Activated naive CD4-positive, alpha-beta T cell (primary cell): ENCODE measurements at places on chromosomes 7 and 10.

DNA sequence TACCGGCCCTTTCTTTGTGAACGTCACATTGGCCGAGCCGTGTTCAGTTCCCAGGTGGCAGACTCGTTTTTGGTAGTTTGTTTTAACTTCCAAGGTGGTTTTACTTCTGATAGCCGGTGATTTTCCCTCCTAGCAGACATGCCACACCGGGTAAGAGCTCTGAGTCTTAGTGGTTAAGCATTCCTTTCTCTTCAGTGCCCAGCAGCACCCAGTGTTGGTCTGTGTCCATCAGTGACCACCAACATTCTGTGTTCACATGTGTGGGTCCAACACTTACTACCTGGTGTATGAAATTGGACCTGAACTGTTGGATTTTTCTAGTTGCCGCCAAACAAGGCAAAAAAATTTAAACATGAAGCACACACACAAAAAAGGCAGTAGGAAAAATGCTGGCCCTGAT, 9.9 kb upstream of the CSGALNACT2 start:
- DNase-seq: no peak

- no peak for DNase-seq
Measured at GRCh38 chr10:109974504-109975191, 33.1 kb upstream of the ADD3 start.

GRCh38 chr10:98272656-98273055, 4.7 kb upstream of the LOXL4 start:
- DNase-seq: no peak

DNA sequence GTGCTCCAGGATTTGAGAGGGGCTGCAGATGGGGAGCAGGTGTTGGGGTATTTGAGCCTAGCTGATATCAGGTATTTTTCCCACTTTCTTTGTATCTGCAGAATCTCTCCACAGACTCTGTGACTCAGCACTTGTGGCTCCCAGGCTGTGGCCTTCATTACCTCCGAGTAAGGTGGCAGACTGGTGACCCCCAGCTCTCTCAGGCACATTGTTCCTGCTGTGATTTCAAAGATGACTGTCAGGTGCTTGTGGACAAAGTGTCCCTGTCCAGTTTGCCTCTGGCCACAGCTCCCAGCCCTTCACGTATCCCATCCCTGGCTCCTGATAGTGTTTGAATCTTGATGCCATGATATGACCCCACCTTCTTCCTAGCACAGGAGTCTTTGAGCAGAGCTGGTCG, 396.8 kb upstream of the PODXL start:
- DNase-seq: no peak

DNA sequence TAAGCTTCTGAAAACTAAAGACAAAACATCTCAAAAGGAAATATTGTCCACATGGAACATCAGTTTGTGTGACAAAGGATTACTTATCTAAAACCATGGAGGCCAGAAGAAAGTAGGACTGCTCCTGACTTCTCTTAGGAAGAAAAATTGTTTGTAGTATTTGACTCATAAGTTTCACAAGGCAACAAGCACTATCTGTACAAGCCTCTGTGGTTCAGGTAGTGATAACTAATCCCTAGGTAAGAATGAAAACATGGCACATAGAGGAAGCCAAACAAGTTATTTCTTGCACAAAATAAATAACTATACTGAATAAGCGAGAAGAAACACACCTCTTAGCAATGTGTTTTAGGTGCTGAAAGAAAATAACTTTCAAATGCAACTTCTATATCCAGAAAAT, 30.3 kb downstream of the TFPI2 start:
- no peak for DNase-seq
